Forelimb muscle (tissue), 1 donor: ENCODE measurements at places on chromosomes 2 and 18. TPM values are rescaled to one million over a fixed set of nuclear protein-coding genes. Genes with fewer than 3 reads are reported as not detected.

- no peak for DNase-seq
Observed at GRCh38 chr2:191983186-191983585, 136.3 kb upstream of the CAVIN2 start.

CABLES1 gene
- polyA plus RNA-seq, result 5.3 TPM

DNA sequence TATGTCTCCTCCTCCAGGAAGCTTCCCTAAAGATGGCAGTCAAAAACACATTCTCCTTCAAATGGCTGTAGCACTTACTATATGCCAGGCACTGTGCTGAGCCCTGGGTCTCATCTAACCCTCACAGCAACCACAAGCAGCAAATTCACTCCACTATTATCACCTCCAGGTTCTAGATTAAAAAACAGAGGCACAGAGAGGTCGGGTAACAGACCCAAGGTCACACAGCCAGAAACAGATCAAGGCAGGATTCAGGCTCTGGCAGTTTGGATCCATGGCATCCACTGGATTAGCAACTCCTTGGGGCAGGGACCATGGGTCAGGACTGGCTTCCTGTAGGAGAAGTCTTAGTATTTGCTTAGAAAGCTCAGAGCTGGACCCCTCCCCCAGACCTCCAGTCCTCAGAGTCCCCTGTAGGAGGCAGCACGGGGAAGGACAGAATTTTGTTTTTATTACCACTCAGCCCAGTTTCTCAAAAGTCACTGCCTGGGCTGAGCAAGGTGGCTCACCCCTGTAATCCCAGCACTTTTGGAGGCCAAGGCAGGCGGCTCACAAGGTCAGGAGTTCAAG lies 34.4 kb downstream of the ZFP36L2 start:
- DNase-seq, result no peak

- no peak for DNase-seq
Observed at GRCh38 chr2:190849774-190850173, 30.8 kb upstream of the GLS start.

DNA sequence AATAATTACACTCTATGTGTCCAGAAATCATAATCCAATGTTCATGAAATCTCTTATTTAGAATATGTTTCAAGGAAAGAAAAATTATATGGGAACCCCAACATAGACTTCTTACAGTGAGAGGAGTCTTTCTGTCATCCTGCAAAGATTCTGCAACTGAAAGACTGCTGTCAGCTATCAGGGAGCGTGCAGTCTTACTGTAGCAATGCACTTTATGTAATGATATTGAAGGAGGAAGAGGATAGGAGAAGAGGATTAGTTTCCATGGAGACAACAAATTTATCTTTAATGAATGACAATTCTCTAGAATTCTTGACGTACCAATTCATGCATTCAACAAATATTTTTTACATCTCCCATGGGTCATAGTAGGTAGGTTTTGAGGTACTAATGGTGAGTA lies 61.3 kb upstream of the MYT1L start:
- no peak for DNase-seq

TEX44 gene
- not detected for polyA plus RNA-seq

GRCh38 chr18:70416496-70416895 lies 127.7 kb downstream of the SOCS6 start:
- no peak for DNase-seq

LGALSL gene
- polyA plus RNA-seq, result 19.8 TPM

GRCh38 chr2:46770622-46771021 lies 145.0 kb downstream of the MCFD2 start:
- no peak for DNase-seq

DNA sequence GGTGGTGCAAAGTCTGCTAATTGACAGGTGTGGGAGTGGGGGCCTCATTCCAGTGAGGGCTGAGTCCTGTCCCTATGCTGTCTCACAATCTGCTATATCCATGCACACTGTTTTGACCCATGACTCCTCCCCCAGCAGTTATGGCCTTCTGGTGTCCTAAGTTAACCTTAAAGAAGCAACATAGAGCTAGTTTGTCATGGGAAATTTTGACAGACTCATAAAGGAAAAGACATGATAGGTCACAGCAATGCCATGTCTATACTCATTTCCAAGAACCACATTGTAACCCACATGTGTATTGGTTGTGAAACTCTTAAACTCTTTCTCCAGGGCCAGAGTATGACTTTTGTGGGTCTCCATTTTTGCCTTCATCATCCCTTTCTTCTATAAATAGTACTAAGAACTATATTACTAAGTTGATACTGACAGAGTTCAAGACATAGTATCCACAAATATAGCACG lies 78.2 kb upstream of the SLC1A4 start:
- no peak for DNase-seq

DNA sequence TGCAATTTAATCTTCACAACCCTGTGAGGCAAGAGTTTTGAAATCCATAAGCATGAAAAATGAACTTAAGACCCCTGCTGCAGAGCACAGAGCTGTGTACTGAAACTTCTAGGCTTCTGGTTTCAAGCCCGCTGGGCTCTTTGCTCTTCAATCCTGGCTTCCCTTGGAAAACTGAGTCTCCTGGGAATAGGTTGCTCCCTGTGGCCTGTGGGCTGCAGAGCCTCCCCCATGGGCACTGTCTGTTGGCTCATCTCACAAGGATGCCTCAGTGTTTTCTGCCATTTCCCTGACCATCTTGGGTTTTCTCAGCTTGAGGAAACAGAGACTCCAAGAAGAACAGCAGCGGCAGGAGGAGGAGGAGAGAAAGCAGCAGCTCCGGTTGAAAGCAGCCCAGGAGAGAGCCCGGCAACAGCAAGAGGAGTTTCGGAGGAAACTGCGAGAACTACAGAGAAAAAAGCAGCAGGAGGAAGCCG lies 44.5 kb downstream of the SUMO1 start:
- DNase-seq, result no peak

- no peak for DNase-seq
Observed at GRCh38 chr18:75937306-75937705, 509.8 kb upstream of the SMIM21 start.

- no peak for DNase-seq
Observed at GRCh38 chr2:18161681-18162080, 283.2 kb downstream of the KCNS3 start.

- no peak for DNase-seq
Observed at GRCh38 chr2:5020116-5020875, 671.9 kb upstream of the SOX11 start.

- no peak for DNase-seq
Observed at GRCh38 chr2:240151477-240152031, 11.1 kb upstream of the OTOS start.

- no peak for DNase-seq
Observed at GRCh38 chr2:96164459-96165184, 19.4 kb upstream of the DUSP2 start.

DNA sequence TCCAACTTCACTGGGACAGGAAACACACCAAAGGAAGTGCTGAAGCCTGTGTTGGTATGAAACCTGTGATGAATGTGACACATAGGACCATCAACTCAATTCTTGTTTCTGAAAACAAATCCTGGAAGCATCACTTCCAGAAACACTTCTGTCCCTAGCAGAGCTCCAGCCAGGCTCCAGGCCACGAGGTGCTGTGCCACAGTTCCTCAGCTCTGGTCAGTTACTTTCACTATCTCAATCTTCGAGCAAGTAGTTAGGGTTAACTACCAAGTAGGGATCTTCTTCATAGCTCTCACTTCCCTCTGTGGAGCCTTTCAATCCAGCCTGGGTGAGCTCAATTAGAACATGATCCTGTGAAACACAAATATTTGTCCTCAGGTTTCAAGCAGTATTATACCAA lies 3.6 kb upstream of the LCT start:
- DNase-seq, result no peak

DNA sequence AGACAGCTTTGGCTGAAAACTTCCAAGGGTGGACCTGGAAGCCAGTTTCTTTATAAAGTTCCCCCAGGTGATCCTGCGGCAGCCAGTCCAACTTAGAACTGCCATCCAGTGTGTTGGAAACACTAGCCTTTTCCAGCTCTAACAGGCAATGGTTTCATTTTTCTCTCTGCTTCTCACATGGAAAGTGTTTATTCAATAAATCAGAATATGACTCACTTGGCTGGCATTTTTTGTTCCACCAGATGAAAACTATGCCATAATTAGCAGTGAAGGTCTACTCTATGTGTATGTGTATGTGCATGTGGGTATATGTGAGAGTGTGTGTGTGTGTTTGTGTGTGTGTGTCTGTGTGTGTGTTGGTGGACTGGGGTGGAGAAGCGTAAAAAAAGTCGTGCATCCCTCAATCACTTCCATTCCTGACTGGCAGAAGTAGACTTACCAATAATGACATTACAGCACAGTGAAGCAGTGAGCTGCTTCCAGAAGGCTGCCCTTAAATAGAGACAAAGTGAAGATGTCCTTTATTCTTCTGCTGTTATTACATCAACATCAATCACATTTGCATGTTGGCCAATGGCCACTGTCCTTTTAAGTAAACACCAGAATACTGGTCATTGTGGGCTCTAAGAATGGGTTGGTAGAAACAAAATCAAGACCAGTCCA lies 90.9 kb upstream of the SETBP1 start:
- no peak for DNase-seq

HRH4 gene
- polyA plus RNA-seq, result 0.08 TPM

DNA sequence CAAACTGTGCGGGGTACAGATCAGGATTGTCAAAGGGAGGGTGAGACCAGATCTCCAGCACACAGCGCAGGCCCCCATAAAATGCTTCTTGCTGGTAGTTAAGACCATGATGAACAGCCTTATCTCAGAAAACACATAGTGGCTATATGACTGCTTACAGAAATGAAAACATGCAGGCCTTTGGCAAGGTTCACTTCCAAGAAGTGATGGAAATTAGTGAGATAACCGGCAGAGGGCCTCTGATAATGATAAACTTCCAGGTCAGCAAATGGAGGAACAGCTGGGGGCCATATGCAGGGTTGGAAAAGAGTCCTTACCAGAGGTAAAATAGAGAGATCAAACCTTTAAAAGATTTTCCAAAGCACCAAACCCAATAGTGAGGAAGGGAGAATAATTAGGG lies 46.6 kb downstream of the CFAP221 start:
- DNase-seq, result no peak

DNA sequence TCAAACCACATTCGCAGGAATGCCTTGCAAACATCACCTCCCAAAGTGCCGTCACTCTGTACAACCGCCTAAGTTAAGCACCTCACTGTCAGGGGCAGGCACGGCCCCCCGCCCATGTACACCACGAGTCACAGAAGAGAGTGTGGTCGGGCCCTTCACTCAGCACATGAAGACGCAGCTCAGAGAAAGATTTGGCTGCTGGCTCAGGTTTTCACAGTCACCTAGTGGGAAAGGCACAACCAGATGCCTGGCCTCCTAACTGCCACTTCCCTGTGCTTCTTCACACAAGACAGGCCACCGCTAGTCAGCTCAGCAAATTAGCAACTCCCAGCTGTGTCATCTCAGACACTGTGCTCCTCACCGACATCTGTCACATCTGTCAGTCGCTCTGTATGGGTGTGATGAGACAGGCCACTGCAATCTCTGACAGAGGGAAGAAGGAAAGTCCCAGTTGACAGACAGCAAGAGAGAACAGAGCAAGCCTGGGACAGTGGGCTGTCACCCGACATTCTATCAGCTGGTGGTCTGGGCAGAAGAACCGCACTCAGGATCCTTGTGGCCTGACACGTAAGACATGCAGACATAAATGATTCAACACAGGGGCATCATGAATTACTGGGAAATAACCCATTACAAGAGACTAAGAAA lies 60.8 kb downstream of the CRACDL start:
- no peak for DNase-seq

DNA sequence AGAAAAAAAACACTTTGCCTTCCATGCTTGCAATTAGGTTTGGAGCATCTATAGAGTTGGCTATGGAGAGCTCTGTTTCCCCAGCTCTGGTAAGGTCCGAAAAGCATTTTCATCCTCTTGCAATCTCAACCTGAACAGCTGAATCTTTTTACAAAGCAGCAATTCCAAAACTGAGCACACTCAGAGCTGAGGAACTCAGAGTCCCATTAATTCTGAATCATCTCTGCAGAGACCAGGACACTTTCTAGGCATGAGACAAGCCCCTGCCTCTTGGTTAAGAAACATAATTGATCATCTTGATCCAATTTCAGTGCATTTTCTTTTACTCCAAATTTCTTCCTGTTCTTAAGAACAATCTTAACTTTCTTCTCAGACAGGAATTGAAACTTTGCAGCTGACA lies 4.2 kb downstream of the CNGA3 start:
- no peak for DNase-seq

PLGLB1 gene
- polyA plus RNA-seq, result 6.6 TPM

GRCh38 chr2:5869936-5870335 lies 177.8 kb downstream of the SOX11 start:
- DNase-seq, result no peak

PRKAG3 gene
- 32.9 TPM for polyA plus RNA-seq

- DNase-seq, result no peak
Observed at GRCh38 chr2:46232860-46233259, 64.3 kb upstream of the EPAS1 start.

GRCh38 chr2:168849610-168850009 lies 40.6 kb downstream of the SPC25 start:
- DNase-seq, result no peak
